Frontal cortex (tissue), 4 donors: ENCODE measurements at places on chromosomes 3 and 15. TPM values are rescaled to one million over a fixed set of nuclear protein-coding genes. Genes with fewer than 3 reads are reported as not detected.

DNA sequence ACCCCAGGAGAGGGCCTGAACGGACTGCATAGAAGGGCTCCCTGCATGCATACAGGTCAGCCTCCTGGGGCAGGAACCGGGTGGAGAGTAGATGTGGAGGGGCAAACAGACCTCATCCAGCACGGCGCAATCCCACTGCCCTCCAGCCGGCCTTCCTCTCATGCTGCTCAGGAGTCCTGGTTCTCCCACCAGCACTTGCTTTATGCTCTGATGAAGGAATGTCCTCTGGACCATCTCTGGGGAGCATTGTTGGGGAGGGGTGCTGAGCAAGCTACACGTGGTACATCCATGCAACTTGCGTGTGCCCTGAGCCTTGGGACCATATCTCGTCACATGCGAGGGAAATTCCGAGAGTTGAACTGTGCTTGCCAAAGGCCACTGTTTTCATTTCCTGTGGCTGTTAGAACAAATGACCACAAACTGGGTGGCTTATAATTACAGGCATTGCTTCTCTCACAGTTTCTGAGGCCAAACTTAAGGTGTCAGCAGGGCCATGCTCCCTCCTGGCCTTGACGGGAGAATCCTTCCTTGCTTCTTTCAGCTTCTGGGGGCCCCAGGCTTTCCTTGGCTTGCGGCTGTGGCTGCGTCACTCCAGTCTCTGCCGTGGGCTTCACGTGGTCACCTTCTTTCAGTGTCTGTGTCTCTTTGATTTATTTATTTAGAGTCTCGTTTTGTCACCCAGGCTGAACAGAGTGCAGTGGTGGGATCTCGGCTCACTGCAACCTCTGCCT is 12.2 kb downstream of the SELENOS start:
- DNase-seq, result no peak

- DNase-seq, result no peak
Measured at GRCh38 chr3:38157595-38157994, 7.7 kb upstream of the OXSR1 start.

GRCh38 chr3:113166719-113167492 is 44.5 kb upstream of the BOC start:
- DNase-seq, result no peak

The PLA2G4D gene
- total RNA-seq, result under 0.01 TPM

DNA sequence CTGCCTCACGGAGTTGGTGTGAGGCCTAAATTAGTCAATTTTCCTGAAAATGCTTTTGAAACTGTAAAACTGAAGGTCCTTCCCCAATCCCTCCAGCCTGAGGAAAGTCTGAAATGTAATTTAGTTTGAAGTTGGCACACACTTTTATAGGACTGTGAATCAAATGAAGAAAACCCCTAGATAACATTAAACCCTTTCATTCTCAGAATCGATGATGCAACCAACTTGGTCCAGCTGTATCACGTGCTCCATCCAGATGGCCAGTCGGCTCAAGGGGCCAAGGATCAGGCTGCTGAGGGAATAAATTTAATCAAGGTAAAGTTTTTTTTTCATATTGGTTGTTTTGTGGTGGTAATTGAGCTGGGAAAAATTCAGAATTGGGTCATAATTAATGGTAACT is 11.7 kb downstream of the MRPS22 start:
- DNase-seq, result peak; percentile 6

DNA sequence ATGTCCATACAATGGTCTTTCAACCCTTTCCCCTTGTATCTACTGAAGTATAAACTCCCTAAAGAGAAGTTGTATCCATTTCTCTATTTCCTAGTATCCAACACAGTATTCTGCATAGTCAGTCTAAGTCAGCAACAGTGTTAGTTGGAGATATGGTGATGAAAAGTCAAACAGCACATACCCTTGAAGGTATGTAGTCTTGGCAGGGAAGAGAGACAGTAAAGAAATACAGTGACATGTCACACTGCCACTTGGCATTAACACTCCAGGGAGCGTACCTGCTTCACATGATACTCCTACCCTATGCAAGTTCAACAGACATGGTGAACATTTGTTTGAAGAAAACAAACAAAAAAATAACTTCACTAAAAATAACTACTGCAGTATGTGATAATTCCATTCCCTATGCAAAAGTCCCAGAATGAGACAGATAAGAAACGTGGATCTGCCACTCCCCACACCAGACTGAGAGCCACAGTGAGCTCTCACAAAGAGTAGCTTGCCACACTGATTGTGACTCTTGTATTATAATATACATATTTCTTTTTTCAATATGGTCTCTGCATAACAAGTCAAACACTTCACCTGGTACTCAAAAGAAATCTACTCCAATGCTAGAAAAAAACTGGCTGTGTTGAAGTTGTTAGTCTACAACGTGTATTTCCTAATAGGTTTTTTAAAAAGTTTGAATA is 5.9 kb downstream of the PDCD10 start:
- no peak for DNase-seq

- DNase-seq, result no peak
Measured at GRCh38 chr3:152460936-152461335, 192.2 kb downstream of the MBNL1 start.

The RPP25 gene
- total RNA-seq, result 7.3 TPM

DNA sequence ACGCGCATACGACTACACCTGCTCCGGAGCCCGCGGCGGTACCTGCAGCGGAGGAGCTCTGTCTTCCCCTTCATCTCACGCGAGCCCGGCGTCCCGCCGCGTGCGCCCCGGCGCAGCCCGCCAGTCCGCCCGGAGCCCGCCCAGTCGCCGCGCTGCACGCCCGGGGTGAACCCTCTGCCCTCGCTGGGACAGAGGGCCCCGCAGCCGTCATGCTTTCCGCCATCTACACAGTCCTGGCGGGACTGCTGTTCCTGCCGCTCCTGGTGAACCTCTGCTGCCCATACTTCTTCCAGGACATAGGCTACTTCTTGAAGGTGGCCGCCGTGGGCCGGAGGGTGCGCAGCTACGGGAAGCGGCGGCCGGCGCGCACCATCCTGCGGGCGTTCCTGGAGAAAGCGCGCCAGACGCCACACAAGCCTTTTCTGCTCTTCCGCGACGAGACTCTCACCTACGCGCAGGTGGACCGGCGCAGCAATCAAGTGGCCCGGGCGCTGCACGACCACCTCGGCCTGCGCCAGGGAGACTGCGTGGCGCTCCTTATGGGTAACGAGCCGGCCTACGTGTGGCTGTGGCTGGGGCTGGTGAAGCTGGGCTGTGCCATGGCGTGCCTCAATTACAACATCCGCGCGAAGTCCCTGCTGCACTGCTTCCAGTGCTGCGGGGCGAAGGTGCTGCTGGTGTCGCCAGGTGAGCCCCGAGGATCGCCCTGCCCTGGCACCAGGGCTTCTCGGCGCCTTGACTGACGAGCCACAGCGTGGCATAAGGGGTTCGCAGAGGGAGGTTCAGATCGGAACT is 420 bp downstream of the SLC27A2 start:
- peak; percentile 38 for DNase-seq

DNA sequence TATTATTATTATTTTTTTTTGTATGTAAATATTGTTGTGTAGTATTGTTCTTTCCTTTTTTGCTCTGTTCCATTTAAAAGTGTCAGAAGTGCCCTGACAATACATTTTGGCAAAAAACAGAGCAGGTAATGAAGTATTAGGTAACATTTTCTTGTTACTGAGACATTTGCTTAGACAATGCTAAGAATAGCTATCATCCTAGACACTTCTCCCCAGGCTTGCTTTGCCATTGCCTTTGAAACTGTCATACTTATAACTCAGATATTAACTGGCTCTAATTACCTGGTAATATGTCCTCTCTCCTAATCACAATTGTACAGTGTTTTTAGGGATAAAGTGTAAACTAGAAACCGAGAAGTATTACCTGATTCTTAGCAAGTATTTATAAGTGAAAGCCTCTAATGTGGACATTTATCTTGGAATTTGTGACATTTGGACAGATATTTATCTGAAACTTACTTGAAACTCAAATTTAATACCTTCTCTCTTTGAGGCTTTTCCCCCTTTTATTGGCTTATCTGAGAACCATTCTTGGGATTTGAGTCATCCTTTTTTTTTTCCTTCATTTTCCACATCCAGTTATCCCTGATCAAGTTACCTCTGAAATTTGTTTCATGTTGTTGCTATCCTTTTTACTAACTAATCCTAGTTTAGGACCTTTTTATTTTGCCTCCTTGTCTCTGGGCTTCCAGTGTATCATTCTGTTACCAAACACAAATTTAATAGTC is 13.1 kb downstream of the ARIH1 start:
- no peak for DNase-seq

DNA sequence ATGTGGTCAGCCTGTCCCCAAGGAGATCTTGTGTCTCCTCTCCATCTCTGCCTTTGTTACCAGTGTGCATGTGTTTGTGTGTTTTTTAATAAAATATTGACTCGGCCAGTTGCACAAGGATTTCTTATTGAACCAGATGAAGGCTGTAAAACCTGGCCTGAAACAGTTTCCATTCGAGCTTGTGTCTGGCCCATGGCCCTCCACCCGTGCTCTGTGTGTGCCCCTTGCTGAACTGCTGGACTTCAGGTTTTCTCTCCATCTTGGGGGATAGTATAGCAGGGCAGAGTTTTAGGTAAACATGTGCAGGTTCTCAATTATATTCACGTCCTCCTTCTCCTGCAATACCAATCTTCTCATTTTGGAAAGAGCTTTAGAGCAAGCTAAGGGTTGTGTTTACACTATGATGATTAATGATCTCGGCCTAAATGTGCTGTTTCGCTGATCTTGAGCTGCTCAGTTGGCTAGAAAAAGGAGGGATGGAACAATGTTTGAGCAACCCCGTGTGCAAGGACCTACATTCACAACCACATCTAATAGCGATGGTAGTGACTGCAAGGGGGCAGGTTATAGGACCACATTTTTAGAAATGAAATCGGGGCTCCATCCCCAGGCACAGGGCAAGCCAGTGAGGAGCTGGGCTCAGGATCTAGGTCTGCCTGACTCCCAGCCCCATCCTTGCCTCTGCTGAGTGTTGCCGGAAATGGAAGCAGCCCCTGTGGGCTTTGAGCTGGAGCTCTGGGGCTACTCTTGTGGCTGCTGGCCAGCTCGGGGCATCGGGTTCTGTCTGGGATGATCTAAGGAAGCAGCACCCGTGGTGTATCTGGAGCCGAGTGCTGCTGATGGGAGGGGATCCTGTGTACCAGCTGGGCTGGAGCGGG is 47.7 kb downstream of the CMTM6 start:
- DNase-seq, result no peak

DNA sequence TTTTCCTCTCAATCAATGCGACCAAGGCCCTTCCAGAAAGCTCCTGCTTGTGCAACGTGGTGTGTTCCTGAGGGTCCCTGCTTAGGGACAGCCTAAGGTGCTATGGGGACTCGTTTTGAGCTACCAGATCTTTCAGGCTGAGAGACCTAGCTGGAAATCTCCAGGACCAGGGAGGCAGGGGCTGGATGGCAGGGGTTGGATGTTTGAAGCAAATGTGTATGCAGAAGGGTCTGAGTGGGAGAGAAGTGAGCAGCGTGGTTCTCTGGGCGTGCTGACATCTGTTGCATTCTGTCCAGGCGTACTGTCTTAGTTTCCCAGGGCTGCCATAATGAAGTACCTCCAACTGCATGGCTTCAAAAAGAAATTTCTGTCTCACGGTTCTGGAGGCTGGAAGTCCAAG is 31.7 kb upstream of the SLCO2A1 start:
- no peak for DNase-seq

DNA sequence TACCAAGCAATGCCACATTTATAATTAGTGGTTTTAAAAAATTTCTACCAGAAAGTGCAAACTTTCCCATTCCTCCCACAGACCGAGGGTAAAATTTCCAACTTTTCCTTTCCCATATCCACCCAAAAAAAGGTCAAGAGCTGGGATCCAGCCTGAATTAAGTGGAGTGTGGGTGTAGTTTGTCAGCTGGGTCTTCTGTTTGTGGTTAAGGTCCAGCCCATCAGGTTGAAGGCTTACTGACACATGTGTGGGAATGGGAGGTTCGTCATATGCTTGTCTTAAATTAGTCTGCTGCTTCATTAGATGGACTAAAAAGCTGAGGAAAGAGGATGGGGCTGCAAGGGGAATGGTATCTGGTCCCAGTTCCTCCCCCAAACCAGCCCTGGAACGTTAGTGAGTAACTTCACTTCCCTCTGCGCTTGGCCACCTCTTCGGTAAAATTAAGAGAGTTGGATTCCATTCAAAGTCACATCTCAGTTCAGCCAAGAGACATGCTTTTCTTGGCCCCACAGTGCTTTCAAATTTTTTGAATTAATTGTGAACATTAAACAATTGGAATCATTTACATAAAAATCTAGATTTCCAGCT is 59.0 kb upstream of the PLCL2 start:
- DNase-seq, result no peak

- DNase-seq, result no peak
Measured at GRCh38 chr15:51186181-51186705, 91.5 kb upstream of the TNFAIP8L3 start.

The P3H2 gene
- total RNA-seq, result 2.4 TPM

GRCh38 chr15:72358650-72359171 is 17.1 kb downstream of the HEXA start:
- DNase-seq, result no peak

The KLHL40 gene
- 0.41 TPM for total RNA-seq

- DNase-seq, result no peak
Measured at GRCh38 chr3:172170841-172171240, 131.5 kb downstream of the FNDC3B start.

The EFL1 gene
- 34.6 TPM for total RNA-seq

DNA sequence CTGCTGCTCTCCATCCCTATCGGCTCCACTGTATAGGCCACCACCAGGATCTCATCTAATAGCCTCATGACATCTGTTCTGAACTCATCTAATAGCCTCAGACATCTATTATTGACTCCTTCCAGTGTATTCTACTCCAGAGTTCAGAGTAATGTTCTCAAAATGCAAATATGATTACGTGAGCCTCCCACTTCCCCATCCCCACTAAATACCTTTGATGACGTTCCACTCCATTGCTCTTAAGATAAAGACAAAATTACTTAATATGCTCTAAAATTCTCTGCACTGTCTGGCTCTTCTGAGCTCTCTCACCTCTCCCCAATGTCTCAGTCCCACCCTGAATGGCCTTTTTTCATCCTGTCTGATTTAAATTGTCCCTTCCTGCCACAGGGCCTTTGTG is 94.7 kb downstream of the SAMMSON start:
- no peak for DNase-seq

- no peak for DNase-seq
Measured at GRCh38 chr15:79562403-79562815, 130.3 kb downstream of the MINAR1 start.

- no peak for DNase-seq
Measured at GRCh38 chr3:58962816-58963215, 87.0 kb downstream of the CFAP20DC start.

GRCh38 chr15:78243491-78243941 is 9.2 kb upstream of the ACSBG1 start:
- DNase-seq, result peak; percentile 48

The RASGRP1 gene
- 11.0 TPM for total RNA-seq
